Mesothelial cell of epicardium (in vitro differentiated cells): ENCODE measurements at places on chromosomes 1 and 21. TPM values are rescaled to one million over a fixed set of nuclear protein-coding genes. Genes with fewer than 3 reads are reported as not detected.

GRCh38 chr1:78408192-78408591 lies 82.6 kb upstream of the PTGFR start:
- peaks cover 1% of the 10 kb centered on the region for H3K36me3 ChIP-seq
- no peak overlapping the region for H3K4me3 ChIP-seq
- no peak overlapping the region for H3K27ac ChIP-seq
- no peak for DNase-seq

The OLFM3 gene
- total RNA-seq: 7.5 to 7.9 TPM (median 7.7 TPM) in 3 replicates

DNA sequence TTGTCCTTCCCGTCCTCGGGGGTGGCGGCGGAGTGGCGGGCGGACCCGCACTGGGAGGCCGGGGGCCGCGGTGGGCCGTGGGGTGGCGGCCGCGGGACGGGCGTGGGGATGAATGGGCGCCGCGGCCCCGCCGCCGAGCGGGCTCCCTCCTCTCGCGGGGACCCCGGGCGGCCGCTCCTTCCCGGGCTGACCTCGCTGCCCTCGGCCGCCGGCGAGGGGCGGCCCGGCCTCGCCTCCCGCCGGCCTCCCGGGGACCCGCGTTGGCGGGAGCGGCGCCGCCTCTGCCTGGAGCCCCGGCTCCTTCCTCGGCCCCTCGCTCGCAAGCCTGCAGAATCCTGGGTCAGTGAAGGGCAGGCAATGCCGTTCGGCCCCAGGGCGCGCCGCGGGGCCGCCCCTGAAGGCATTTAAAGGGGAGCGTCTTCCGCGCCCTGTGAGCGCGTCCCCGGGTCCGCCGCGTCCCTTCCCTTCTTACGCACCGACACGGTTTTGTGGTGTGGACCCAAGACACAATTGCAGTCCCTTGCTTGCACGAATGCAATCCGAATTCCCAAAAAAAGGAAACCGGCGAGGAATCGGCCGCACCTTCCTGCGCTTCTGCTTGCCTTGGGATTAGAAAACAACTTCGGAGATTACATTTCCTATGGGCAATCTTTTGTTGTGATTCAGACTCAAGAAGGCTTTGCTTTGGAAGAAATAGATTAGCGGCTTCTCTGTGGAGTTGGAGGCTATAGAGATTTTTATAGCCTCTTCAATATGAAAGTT lies 776 bp downstream of the ITSN1 start:
- DNase-seq: peak; percentile 29
- H3K27me3 ChIP-seq: no peaks in the 10 kb centered on the region
- H3K4me1 ChIP-seq: peaks cover 23% of the 10 kb centered on the region
- H3K4me3 ChIP-seq: peak overlapping the region; percentile 93

- H3K27me3 ChIP-seq: peaks cover 14% of the 10 kb centered on the region
- H3K4me1 ChIP-seq: peaks cover 16% of the 10 kb centered on the region
- H3K4me3 ChIP-seq: no peak overlapping the region
- no peak for DNase-seq
Measured at GRCh38 chr1:42130061-42130660, 23.0 kb upstream of the GUCA2B start.

DNA sequence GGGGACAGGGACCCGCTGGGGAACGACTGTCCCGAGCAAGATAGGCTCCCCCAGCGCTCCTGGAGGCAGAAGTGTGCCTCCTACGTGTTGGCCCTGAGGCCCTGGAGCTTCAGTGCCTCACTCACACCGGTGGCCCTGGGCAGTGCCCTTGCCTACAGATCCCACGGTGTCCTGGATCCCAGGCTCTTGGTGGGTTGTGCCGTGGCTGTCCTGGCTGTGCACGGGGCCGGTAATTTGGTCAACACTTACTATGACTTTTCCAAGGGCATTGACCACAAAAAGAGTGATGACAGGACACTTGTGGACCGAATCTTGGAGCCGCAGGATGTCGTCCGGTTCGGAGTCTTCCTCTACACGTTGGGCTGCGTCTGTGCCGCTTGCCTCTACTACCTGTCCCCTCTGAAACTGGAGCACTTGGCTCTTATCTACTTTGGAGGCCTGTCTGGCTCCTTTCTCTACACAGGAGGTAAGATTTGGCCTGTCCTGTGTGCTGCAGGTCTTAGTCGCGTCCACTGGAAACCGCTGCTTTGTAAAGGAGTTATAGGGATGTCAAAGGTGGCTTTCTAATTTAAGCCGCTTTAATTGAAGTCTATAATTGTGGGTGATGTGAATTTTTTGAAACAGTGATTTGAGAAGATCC lies 717 bp downstream of the UBIAD1 start:
- peak overlapping the region; percentile 91 for H3K27ac ChIP-seq
- peaks cover 17% of the 10 kb centered on the region for H3K4me1 ChIP-seq
- H3K27me3 ChIP-seq: no peaks in the 10 kb centered on the region
- peaks cover 6% of the 10 kb centered on the region for H3K36me3 ChIP-seq
- H3K4me3 ChIP-seq: peak overlapping the region; percentile 91
